ENCODE measurements at places on chromosomes 3 and 15.

DNA sequence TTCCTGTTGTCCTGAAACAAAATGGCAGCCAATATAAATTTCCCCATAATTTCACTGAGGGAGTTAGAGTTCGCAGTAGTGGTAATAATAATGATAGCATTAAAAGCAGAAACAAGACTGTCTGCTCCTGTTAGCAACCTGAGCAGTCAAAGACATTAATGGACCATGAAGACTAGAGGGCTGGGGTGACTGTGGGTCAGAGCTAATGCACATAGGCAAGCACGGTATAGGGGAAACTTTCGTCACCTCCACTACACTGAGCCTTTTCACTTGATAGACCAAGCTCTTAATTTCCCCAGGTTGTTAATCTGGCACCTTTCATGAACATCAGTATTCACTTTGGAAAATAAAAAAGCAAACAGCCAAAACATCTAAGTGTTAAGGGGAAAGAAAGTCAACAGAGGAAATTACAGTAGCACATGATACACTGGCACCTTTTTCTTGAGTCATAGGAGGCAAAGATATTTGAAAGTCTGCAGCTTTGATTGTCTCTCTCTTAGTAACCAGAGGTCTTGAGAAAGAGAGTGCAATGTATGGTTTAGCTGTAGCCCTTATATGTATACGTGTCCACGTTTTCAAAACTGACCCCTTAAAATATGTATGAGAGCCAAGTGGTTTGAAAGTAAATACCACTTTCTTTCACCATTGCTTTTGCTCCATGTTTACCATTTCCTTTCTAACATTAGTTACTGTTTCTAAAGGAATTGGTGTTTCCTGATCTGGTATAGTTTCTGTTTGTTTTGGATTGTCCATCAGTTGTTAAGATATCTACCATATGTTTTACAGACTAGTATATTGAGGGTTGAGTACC is 104.8 kb downstream of the FILIP1L start:
- DNase-seq: no peak

DNA sequence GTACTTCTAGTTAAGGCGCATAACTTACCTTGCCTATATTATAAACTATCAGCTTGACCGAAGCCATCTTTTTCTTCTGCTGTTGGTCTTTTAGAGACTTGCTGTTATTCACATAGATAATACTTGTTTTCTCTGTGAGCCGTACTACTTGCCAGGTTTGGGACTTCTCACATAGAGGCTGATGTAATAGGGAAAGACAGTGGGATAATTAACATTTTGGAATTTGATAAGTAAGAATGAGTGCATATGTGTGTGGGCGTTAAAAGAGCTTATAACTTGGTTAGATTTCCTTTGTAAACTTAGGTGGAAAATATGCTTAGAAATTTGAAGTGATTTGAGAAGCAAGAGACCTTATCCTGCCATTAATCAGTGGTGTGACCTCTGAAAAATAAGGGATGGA is 47.8 kb downstream of the FNDC3B start:
- no peak for DNase-seq

DNA sequence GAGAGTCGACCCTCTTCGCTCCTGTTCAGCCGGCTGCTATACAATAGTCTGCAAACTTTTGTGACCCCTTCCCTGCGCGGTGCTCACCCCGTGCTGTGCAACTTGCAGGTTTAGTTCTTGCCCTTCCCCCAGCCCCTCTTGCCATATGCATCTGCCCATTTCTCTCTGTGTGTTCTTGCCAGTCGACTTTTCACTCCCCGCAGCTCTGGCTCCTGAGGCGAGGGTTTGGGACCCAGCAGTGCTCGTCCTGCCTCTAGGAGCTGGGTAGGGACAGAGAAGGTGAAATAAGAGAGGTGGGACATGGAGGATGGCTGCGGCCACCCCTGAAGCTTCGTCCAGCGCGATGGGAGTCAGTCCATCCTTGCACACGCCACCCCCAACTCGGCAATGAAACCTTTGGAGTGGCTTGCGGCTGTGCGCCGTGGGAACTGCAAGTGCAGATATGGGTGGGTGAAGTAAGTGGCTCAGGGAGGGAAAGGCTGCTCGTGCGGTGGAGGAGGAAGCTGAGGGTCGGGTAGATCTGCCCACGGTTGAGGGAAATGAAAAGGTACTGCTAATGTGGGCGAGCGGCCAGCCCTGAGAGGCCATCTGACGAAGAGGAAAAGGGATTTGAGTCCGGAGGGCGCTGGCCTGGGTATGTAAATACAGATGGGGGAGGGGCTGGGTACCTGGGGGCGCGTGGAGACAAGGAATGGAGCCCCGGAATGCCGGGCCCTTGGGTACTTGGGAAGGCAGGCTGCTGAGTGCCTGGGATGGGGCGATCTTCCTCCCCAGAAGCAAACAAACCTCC is 1.0 kb downstream of the LRRC3B start:
- peak; percentile 14 for DNase-seq

- DNase-seq: no peak
These were observed 9.7 kb downstream of the ITIH4 start for GRCh38 chr3:52820736-52821135.

DNA sequence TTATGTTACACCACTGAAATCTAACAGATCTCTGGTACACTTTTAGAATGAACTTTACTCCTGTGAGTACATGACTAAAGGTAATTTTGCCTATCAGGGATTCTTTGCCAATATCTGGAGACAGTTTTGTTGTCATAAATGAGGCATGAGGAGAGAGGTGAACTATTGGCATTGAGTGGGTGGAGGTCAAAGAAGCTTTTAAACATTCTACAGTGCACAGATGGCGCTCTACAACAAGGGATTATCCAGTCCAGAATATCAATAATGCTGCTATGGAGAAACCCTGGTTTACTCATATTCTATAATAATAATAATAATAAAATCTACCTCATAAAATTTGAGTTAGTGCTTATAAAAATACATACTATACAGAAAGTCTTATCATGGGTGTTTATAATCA is 702.3 kb downstream of the SI start:
- DNase-seq: no peak

DNA sequence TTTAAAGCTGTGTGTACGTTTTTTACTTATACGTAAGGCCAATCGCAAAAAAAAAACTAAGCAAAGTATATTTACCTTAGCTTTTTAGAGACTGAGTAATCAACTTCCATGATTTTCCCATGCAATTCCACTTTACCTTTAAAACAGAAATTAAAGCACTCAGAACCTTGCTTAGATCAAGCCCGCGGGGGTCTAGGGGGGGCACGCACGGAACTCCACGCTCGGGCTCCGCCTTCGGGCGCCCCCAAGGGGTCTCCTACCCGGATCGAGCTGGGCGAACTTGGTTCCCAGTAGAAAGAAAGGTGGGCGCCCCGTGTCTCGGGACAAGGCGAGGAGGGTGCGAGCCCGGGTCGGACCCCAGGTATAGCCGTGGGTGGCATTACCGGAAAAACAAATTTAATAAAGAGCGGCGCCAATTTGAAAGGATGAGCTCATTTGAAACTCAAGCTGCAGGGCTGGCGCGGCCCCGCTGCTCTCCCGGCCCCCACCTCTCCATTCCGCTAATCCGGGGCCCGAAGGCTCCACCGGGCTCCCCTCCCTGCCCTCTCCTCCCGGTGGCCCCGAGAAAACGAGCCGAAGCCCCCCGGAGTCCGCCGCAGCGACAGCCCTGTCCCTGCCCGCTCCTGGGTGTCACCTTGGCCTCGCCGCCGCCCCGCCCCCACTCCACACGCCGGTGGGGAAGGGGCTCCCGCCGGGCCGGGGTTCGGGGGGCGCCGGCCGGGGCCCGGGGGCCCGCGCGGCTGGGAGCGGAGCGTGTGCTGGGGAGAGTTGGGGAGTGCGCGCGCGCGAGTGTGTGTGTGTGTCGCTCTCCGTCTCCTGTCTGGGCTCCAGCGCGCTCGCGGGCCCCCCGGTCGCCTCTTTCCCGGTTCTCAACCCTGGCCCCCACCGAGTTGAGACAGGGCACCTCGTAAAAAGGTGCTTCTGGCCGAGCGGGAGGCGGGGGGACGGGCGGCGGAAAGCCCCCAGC is 1.5 kb downstream of the IGF2BP2 start:
- DNase-seq: peak; percentile 66

- no peak for DNase-seq
These were observed 36.6 kb downstream of the MRAS start for GRCh38 chr3:138384976-138385375.

GRCh38 chr3:49523756-49524747 is 30.2 kb upstream of the BSN start:
- no peak for DNase-seq

- DNase-seq: no peak
These were observed 168.8 kb upstream of the CD96 start for GRCh38 chr3:111373239-111373638.

DNA sequence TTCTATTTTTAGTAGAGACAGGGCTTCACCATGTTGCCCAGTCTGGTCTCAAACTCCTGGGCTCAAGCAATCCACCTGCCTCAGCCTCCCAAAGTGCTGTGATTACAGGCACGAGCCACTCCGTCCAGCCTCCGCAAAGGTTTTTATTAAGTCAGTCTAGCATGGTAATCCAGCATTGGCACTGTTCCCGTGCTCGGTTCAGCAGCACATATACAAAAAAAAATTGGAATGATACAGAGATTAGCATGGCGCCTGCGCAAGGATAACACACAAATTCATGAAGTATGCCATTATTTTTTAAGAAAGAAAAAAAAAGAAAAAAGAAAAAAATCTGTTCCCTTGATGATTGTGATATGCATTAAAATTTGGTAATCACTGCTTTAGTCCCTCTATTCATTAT is 8.5 kb downstream of the CKMT1A start:
- DNase-seq: no peak

- no peak for DNase-seq
These were observed 362.3 kb upstream of the RGMA start for GRCh38 chr15:93451265-93451664.

- no peak for DNase-seq
These were observed 8.0 kb upstream of the MORC1 start for GRCh38 chr3:109125902-109126301.

DNA sequence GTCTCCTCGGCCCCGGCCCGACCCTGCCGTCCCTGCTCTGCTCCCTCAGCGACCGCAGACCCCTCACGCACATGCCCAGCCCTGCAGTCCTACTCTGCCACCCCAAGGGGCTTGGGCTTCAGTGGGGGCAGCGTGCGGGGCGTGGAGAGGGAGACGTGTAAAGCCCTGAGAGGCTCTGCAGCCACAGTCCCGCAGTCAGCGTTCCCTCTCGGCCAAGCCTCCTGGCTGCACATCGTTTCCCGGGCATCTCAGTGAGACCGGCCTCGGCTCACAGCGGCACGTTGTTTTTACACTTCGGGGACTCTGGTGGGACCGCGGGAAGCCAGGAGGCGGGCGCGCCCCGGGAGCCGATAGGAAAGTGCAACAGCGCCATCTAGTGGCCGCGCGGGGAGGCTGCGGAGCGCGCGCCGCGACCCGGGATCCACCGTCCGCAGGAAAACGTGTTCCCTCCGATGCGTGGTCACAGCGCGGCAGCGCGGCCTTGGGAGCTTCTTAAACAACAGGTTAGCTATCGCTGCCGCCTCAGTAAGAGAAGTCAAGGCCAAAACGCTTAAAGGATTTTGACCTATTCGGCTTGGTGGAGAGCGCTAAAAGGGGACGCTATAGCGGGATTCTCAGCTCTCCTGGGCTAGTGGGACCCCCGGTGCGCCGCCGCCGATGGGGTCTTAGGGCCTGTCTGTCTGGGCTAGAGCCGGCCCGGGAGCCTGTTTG is 226.8 kb upstream of the IGF1R start:
- DNase-seq: peak; percentile 37

DNA sequence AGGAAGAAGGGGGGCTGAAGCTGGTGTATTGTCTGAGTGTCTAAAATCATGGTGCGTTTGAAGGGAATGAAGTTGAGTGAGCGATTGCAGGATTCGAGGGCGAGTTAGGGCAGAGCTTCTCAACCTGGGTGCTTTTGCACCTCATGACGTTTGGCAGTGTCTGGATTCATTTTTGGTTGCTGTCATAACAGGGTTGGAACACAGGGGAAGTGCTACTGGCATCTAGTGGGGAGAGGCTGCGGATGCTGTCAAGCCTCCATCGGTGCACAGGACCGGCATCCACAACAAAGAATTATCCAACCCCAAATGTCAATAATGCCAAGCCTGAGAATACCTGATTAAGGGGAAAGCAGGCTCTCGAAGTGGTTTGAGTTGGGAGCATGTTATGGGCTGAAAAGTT is 120.0 kb downstream of the SLCO3A1 start:
- peak; percentile 47 for DNase-seq

GRCh38 chr3:42658771-42659390 is 5.4 kb downstream of the ZBTB47 start:
- no peak for DNase-seq

- no peak for DNase-seq
These were observed 4.4 kb downstream of the CMTM6 start for GRCh38 chr3:32498252-32498651.
